PC-3 (cell line): ENCODE measurements at places on chromosomes 2 and 18. TPM values are rescaled to one million over a fixed set of nuclear protein-coding genes. Genes with fewer than 3 reads are reported as not detected.

B3GNT7 gene
- 11.0 and 11.2 TPM in 2 replicates for total RNA-seq

- peaks cover 13% of the 10 kb centered on the region for H3K4me1 ChIP-seq
- no peak overlapping the region for H3K4me3 ChIP-seq
- no peak for DNase-seq
- H3K27me3 ChIP-seq, result no peaks in the 10 kb centered on the region
- H3K36me3 ChIP-seq, result no peaks in the 10 kb centered on the region
Observed at GRCh38 chr2:226434702-226435101, 364.9 kb downstream of the IRS1 start.

TRIM54 gene
- total RNA-seq, result 0.51 and 1.6 TPM in 2 replicates

GRCh38 chr2:106332054-106332453 lies 136.2 kb downstream of the RGPD3 start:
- no peak overlapping the region for H3K4me3 ChIP-seq
- no peak overlapping the region for H3K27ac ChIP-seq
- H3K4me1 ChIP-seq, result no peaks in the 10 kb centered on the region
- peaks cover 42% of the 10 kb centered on the region for H3K27me3 ChIP-seq

- H3K4me1 ChIP-seq, result no peaks in the 10 kb centered on the region
- DNase-seq, result no peak
- no peaks in the 10 kb centered on the region for H3K27me3 ChIP-seq
- H3K27ac ChIP-seq, result no peak overlapping the region
- H3K4me3 ChIP-seq, result no peak overlapping the region
Observed at GRCh38 chr2:7666596-7667259, 749.5 kb downstream of the RNF144A start.

GRCh38 chr2:240259924-240260529 lies 119.6 kb upstream of the OTOS start:
- H3K27me3 ChIP-seq, result no peaks in the 10 kb centered on the region
- no peak for DNase-seq
- H3K4me3 ChIP-seq, result no peak overlapping the region
- peaks cover 8% of the 10 kb centered on the region for H3K4me1 ChIP-seq
- H3K27ac ChIP-seq, result no peak overlapping the region

DAPL1 gene
- not detected in 2 replicates for total RNA-seq

RFTN2 gene
- 0.07 TPM in 1 of 2 replicates, not detected in the other for total RNA-seq

PKDCC gene
- 1.9 and 2.1 TPM in 2 replicates for total RNA-seq

DNA sequence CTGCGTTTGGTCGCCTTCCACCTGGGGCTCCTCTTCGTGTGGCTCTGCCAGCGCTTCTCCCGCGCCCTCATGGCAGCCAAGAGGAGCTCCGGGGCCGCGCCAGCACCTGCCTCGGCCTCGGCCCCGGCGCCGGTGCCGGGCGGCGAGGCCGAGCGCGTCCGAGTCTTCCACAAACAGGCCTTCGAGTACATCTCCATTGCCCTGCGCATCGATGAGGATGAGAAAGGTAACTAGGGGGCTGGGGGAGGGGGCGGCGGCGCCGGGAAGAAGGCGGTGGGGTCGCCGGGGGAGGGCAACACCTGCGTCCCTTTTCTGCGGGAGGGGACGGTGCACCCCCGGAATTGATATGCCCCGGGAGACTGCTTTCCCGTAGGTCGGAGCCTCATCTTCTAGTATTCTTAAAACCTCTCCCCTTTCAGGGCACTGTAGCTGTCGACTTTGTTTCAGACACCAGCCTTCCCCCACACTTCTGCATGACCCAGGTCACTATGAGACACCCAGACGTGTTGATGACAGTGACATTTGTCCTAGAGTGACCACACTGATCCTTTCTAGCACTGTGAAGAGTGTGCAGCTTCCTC lies 755 bp downstream of the SPAST start:
- H3K36me3 ChIP-seq, result no peaks in the 10 kb centered on the region
- H3K4me3 ChIP-seq, result peak overlapping the region; percentile 93
- H3K27me3 ChIP-seq, result no peaks in the 10 kb centered on the region
- DNase-seq, result no peak
- H3K27ac ChIP-seq, result peak overlapping the region; percentile 48; the same call in 1 of the 2 replicates

PLGLB1 gene
- total RNA-seq, result 0.62 and 2.9 TPM in 2 replicates

GRCh38 chr2:112004253-112004645 lies 50.8 kb upstream of the TMEM87B start:
- H3K27me3 ChIP-seq, result no peaks in the 10 kb centered on the region
- no peak overlapping the region for H3K27ac ChIP-seq
- no peak overlapping the region for H3K4me3 ChIP-seq
- no peak for DNase-seq
- no peaks in the 10 kb centered on the region for H3K36me3 ChIP-seq

VWC2L gene
- not detected in 2 replicates for total RNA-seq

DTNA gene
- 7.8 and 11.6 TPM in 2 replicates for total RNA-seq

DNA sequence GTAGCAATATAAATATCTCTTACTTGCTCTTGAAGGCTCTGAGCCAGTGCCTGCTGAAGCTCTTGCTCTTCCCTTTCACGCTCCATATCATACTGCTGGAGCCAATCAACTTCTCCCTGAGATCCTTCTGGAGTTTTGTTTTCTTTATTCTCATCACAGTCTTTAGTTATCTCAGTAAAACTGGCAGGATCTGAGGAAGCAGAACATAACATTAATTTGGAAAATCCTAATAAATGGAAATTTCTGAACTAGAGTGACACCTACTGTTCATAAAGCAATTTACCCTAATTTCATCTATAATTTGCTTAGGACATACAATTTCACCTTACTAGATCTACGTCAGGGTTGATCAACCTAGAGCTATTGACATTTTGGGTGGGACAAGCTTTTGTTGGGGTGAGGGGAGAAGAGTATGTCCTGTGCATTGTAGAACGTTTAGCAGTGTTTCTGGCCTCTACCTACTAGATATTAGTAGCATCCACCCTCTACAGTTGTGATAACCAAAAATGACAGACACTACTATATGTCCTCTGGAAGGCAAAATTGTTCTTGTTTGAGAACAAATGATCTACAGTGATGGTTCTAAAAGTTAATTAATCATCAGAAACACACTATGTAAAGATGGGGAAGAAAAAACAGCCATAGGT lies 47.2 kb downstream of the VIL1 start:
- no peak overlapping the region for H3K4me3 ChIP-seq
- H3K36me3 ChIP-seq, result peaks cover 13% of the 10 kb centered on the region; the same call in 1 of the 2 replicates
- DNase-seq, result peak; percentile 60
- no peaks in the 10 kb centered on the region for H3K4me1 ChIP-seq

KIF5C gene
- 4.0 and 7.3 TPM in 2 replicates for total RNA-seq

DNA sequence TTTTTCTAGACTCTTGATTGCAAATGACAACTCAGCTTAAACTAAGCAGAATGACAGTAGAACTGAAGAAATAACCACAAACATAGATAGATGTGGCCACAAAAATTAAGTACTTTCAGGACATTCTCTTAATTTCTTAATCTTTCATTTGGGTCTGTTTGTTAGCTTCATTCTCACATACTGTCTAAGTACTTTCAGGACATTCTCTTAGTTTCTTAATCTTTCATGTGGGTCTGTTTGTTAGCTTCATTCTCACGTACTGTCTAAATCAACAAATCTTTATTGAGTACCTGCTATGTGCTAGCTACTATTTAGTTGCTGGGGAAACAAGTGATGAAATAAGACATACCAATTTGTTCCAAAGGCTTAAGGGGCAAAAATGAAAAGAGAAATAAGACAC lies 35.1 kb downstream of the FAM117B start:
- H3K4me1 ChIP-seq, result no peaks in the 10 kb centered on the region
- no peak for DNase-seq
- no peaks in the 10 kb centered on the region for H3K27me3 ChIP-seq
- H3K36me3 ChIP-seq, result no peaks in the 10 kb centered on the region

- H3K4me1 ChIP-seq, result no peaks in the 10 kb centered on the region
- no peaks in the 10 kb centered on the region for H3K27me3 ChIP-seq
- H3K27ac ChIP-seq, result no peak overlapping the region
- no peak for DNase-seq
Observed at GRCh38 chr2:98881153-98881650, 54.8 kb downstream of the CRACDL start.

- no peak overlapping the region for H3K4me3 ChIP-seq
- no peak overlapping the region for H3K27ac ChIP-seq
- no peaks in the 10 kb centered on the region for H3K27me3 ChIP-seq
Observed at GRCh38 chr2:44972771-44973535, 31.5 kb downstream of the SIX3 start.

MEIS1 gene
- total RNA-seq, result 4.1 and 5.9 TPM in 2 replicates

REG3A gene
- not detected in 2 replicates for total RNA-seq

- no peaks in the 10 kb centered on the region for H3K36me3 ChIP-seq
- H3K27me3 ChIP-seq, result no peaks in the 10 kb centered on the region
- no peak overlapping the region for H3K4me3 ChIP-seq
- no peak overlapping the region for H3K27ac ChIP-seq
Observed at GRCh38 chr2:174826051-174826450, 61.8 kb upstream of the CHRNA1 start.

ZNF396 gene
- total RNA-seq, result 0.40 and 0.95 TPM in 2 replicates

GAD1 gene
- total RNA-seq, result 10.6 and 16.5 TPM in 2 replicates

DNA sequence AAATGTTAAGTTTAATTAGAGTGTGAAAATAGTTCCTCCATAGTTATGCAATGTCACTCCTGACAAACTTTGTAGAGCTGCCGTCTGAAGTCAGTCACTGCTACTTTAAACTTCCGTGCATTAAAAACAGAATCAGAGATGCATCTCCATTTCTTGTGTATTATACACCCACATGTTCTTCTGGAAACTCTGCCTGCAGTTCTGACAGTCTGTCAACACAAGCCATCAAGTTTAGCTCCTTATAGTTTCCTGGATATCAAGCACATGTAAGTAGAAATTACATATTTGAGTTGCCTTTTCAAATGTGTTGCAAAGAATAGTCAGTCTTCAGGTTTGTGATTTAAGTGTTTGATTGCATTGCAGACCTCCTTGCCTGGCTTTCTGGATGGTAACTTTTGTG lies 184.3 kb downstream of the CTNNA2 start:
- H3K4me3 ChIP-seq, result no peak overlapping the region
- no peaks in the 10 kb centered on the region for H3K4me1 ChIP-seq
- H3K27ac ChIP-seq, result no peak overlapping the region
- DNase-seq, result no peak

- H3K27ac ChIP-seq, result no peak overlapping the region
- H3K27me3 ChIP-seq, result no peaks in the 10 kb centered on the region
- no peak overlapping the region for H3K4me3 ChIP-seq
- H3K36me3 ChIP-seq, result no peaks in the 10 kb centered on the region
Observed at GRCh38 chr2:236587861-236588815, 18.5 kb downstream of the ACKR3 start.

EPAS1 gene
- total RNA-seq, result 43.2 and 77.0 TPM in 2 replicates

DNA sequence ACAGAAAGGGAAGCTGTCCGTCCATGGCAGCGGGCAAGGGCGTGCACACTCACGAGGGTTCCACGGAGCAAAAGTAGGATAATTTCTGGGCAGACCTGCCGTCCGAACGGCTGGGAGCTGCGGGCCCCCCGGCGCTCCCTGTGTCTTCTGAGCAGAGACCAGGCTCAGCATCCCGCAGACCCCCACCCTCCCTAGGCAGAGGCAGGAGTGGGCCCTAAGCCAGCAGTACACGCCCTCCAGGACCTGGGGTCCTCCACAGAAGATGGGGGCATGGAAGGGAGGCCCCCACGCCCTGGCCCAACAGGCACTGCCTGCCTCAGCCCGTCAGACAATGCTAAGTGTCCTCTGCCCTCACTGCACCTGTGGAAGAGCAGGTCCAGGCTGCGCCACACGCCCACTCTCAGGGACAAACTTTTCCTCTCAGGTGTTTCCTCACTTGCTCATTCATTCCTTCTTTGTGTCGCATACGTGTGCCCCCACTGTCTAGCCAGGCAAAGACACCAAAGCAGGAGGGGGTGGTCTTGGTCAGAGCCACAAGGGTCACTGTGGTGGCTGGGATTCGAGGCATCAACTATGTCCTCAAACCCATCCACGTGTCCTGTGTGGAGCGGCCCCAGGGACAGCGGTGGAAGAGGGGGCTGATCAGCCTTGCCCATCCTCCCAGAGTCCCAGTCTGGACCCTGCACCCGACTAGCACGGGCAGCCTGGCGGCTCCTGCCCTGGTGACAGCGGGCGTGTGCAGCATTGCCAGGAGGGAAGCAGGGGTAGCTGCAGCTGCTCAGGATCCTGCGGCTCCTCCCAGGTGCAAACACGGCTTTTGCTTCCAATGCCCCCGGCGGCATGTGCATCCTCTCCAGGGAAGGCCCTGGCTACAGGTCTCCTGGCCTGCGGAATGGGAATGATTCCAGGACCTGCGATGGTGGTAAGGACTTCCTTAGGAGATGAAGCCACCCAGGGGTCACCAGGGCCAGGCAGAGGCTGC lies 2.4 kb upstream of the GPC1 start:
- H3K4me3 ChIP-seq, result peak overlapping the region; percentile 53
- H3K27me3 ChIP-seq, result no peaks in the 10 kb centered on the region
- H3K4me1 ChIP-seq, result peaks cover 30% of the 10 kb centered on the region
- H3K36me3 ChIP-seq, result no peaks in the 10 kb centered on the region
- DNase-seq, result no peak

TXNDC9 gene
- 40.7 and 51.5 TPM in 2 replicates for total RNA-seq

DNA sequence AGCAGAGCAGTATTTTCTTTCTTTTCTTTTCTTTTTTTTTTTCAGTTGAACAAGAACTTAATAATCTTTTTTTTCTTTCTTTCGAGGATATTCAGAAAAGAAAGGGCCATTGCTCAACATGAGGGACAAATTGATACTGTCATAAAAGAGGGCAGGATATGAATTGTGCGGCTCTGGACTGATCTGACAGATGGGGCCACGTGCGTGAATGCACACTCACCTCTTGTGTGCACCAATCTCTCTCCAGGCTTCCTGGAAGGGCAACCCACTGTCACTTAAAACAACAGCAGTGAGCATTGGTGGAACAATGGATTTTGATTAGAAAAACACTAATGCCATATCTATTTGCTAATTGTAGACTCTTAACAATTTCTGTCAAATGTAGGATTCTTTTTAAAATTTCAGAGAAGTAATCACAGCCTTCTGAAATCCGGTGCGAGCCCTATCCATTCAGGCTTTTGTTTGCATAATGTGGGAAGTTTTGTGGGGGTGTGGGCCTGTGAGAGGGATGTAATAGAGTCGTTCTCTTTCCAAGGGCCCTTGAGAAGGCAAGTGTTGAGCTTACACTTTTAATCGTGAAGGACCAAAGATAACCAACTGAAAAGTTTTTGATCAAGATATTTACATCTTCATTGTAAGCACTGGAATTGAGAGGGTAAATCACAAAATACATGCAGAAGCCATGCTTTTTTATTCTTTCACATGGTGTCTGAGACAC lies 298.8 kb downstream of the SP3 start:
- no peak for DNase-seq
- peaks cover 13% of the 10 kb centered on the region for H3K4me1 ChIP-seq
- H3K36me3 ChIP-seq, result no peaks in the 10 kb centered on the region
- H3K27me3 ChIP-seq, result no peaks in the 10 kb centered on the region

ZNF236 gene
- 7.7 and 8.8 TPM in 2 replicates for total RNA-seq

ARHGAP25 gene
- total RNA-seq, result not detected in 2 replicates

GRCh38 chr2:38789691-38790090 lies 11.7 kb downstream of the GEMIN6 start:
- no peaks in the 10 kb centered on the region for H3K36me3 ChIP-seq
- DNase-seq, result no peak
- H3K4me3 ChIP-seq, result no peak overlapping the region
- H3K4me1 ChIP-seq, result no peaks in the 10 kb centered on the region
- no peak overlapping the region for H3K27ac ChIP-seq
- H3K27me3 ChIP-seq, result no peaks in the 10 kb centered on the region

DNA sequence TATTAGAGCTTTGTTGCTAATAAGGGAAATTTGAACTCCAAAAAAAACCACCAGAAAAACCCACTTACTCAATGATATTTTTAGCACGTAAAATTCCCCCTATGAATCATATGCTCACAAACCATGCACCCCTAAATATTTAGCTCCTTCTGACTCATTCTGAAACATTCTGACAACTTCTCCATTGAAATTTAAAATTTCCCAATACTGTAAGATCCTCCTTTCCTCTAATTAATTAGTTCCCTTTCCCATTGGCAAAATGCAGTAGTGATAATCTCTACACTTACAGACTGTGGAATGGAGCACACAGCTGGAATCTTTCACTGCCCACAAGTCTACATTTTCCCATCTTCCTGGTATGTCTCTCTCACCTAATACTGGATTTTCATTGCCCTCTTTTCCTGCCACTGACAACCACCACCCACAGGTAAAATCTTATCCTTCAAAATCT lies 215.8 kb upstream of the ACVR2A start:
- DNase-seq, result no peak
- no peak overlapping the region for H3K27ac ChIP-seq
- H3K36me3 ChIP-seq, result no peaks in the 10 kb centered on the region
- peaks cover 4% of the 10 kb centered on the region; the same call in 1 of the 2 replicates for H3K4me1 ChIP-seq
